ENCODE measurements at places on chromosomes 7 and 10. TPM values are rescaled to one million over a fixed set of nuclear protein-coding genes. Genes with fewer than 3 reads are reported as not detected.

- no peak for ATAC-seq
Observed at GRCh38 chr10:93028883-93029282, 31.7 kb upstream of the CYP26C1 start.

DNA sequence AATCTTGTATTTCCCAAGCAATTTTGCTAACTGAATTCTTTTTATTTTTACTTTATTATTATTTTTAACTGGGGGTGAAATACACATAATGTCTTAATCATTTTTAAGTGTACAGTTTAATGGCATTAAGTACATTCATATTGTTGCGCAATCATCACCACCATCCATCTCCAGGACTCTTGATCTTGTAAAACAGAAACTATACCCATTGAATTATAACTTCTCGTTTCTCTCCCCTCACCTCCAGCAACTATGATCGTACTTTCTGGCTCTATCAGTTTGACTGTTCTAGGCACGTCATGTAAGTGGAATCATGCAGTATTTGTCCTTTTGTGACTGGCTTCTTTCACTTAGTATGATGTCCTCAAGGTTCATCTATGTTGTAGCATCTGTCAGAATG is 108.8 kb downstream of the ARL5B start:
- no peak for ATAC-seq

- ATAC-seq, result no peak
Observed at GRCh38 chr7:114835303-114835702, 86.6 kb upstream of the MDFIC start.

GRCh38 chr7:129047761-129048160 is 7.2 kb downstream of the TNPO3 start:
- ATAC-seq, result no peak

- no peak for ATAC-seq
Observed at GRCh38 chr7:16026253-16027020, 340.0 kb upstream of the MEOX2 start.

DNA sequence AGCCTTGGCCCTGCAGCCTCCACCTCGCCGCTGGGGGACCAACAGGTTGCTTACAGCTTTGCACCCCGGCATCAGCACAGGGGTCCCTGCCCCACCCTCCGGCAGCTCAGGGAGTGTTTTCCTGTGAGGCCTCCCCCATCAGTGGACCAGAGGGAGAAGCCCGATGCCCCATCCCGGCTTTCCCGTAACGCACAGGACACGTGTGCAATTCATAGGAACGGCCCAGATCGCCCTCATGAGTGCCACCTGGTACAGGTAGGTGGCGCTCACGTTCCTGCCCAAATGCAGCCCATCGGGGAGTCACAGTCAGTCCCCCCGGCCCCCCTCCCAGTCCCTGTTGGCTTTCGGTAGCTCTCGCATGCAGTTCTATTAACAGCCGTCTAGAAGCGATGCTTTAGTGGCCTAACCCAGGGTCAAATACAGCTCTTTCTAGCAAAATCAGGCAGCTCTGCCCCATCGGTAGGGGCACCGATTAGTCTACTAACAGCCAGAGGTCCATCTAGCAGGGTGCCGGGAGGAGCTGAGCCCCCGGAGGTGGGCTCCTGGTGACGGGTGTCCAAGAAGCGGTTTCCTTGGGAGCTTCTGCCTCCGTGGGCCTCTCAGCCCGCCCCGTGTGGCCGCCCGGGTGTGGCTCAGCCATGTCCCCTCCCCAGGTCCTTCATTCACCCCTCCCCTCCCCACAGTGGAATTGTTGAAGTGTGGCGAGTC is 48.4 kb upstream of the GTF2IRD1 start:
- no peak for ATAC-seq

DNA sequence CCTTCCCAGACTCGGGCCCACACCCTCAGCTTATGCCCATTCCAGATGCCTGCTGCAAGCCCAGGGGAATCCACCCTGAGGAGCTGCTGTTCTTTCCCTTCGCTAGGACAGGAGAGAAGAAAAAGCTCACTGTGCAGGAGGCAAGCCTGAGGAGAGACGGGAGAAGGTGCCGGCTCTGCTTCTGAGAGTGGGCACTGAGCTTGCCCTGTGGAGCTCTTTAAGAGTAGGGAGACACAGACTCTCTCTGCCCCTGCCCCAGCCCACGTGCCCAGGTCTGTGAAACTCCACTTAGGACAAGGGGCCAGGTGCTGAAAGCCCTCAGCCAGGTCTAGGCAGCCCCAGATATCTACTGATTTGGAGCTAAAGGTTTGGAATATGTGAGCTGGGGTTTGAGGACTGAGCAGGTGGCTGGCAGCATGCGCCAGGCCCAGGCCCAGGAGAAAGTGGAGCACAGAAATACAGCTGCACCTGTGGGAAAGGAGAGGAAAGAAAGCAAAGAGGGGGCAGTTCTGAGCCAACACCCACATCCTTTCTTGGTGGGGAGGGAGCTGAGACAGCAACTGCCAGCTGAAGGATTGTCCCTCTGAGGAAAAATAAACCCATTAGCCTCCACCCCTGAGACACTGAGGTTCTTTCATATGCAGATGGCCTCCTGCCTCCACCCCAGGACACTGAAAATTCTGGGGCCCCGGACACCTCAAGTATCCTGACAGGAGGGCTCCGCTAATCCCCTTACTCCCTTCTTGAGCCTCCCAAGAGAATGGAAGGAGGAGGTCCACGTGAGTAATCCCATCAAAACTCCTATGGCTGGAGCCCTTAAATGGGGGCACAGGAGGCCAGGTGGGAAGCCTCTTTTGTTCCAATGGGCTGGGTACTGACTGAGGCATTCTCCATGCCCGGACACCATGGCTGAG is 7.3 kb downstream of the POLL start:
- no peak for ATAC-seq

DNA sequence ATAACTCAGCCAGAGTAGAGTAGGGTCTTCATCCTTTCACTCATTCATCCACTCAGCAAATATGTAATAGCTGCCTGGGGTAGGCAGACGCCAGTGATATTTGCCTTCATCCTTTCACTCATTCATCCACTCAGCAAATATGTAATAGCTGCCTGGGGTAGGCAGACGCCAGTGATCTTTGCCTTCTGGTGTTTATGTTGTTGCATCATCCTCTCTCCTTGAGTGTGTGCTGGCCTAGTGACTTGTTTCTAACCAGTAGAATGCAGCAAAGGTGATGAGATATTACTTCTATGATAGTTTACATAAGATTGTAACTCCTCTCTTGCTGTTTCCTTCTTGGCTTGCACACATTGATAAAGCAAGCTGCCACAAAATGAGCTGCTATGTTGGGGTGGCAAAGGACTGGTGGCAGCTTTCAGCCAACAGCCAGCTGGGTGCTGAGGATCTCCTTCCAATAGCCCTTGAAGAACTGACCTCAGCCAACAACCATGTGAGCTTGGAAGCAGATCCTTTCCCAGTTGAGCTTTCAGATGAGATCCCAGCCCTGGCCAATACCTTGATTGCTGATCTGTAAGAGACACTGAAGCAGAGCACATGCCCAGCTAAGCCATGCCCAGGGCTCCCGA is 23.2 kb upstream of the MTPN start:
- no peak for ATAC-seq

DNA sequence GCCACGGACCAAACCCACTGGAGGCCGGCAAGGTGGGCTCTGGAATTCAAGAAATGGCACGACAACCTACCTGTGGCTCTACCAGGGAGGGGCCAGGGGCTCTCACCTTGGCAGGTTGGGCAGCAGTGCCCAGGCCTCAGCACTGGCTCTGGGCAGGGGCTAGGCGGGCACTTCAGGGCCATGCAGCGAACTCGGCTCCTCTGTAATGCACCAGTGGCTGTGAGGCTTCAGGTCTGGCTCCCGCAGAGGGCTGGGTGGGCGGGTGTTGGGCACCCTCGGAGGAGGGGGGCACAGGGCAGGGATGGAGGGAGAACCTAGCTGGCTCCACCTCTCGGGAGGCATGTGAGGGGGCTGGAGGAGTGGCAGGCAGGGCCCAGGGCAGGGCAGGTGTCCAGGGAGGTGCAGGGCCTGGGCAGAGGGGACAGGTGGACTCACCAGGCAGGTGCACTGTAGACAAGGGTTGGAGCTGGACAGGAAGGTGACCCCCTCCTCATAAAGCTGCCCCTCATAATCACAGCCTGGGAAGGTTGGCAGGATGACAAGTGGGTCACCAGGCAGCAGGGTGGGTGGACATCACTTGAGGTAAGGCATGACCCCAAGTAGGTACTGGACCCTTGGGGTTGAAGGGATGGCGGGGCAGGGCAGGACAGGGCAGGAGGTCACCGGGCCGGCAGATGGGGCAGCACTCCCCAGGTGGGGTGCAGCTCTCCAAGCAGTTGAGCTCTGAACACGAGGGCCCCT is 6.7 kb downstream of the KCP start:
- no peak for ATAC-seq

DNA sequence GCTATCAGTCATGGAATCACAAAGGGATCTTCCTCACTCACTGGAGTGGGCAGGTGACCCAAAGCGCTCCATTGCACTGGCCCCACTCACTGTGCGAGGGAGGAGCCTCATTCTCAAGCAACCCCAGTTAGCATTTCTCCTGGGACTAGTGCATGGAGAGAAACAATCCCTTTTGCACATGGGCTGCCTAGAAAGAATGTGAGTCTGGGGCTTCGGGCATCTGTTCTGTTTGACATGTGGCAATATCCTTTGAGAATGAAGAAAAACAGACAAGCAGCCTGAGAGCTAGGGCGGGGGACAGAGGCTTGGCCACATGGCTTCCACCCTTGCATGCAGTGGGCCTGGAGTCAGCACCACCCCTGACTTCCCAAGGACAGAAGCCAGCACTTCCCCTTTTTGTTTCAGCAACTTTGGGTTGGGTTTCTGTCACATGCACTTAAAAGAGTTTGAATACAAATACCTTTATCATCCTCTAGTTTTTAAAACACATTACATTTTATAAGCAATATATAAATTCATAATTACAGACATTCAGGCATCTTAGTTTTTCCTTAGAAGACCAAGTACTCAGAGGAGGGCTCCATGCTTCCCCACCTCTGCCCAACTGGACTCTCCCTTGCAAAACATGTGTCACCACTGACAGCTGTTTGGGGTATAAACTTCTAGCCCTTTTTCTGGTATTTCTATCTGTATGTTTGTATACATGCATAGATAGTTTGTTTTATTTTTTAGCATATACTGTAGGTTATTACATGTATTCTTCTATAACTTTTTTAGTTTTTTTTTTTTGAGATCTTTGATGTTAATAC is 73.8 kb downstream of the RBM20 start:
- no peak for ATAC-seq

GRCh38 chr7:5586279-5586962 is 162.8 kb upstream of the TNRC18 start:
- ATAC-seq, result no peak

DNA sequence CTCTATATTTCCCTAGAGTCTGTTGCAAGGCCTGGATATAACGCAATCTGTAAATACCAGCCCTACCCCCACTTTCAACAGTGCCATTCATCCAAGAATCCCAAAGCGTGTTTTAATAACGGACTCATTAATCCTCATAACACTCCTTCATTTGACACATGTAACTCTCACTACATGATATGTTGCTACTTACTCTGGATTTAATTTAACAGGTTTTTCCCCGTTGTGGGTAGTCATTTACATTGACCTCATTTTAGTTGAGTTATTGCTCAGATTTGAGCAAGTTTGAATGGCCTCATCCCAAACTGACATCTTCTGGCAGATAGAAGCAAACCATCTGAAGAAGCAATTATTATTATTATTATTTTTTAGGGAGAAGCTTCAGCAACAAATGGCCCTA is 125.4 kb upstream of the NPVF start:
- no peak for ATAC-seq

DNA sequence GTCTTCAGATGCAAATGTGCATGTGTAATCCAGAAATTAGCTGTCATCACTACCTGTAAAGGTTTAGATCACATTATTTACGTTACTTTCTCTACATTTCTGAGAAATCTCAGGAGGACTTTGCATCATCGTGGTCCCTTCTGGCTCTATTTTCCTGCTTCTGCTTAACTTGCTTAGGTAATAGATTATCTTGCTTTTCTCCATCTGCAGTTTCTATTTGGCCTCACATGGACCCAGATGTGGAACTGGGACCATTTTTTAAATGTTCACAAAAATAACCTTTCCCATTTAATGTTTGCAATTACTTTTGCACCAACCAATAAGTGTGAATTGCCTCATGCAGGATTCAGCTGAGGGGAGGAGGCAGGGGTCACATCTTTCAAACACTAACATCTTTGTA is 278.4 kb upstream of the SEMA3C start:
- no peak for ATAC-seq

GRCh38 chr7:136064081-136064480 is 86.9 kb upstream of the MTPN start:
- ATAC-seq, result peak; percentile 90

GRCh38 chr7:128914566-128915151 is 4.2 kb upstream of the KCP start:
- ATAC-seq, result peak; percentile 77

- no peak for ATAC-seq
Observed at GRCh38 chr10:97659589-97659988, 19.1 kb downstream of the PI4K2A start.

DNA sequence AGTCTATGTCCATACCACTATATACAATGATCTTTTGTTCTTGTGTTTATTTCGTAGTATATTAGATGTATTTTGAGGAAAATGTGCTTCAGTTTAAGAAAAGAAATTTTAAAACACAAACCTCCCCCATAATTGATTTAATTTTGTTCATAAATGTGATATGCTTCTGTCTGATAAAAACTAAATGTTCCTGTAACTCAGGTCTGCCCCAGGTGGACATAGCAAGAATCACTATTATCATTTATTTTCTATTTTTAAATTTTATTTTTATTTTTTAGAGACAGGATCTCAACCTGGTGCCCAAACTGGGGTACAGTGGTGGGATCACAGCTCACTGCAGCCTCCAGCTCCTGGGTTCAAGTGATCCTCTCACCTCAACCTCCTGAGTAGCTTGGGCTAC is 43.2 kb downstream of the BEND7 start:
- ATAC-seq, result no peak

DNA sequence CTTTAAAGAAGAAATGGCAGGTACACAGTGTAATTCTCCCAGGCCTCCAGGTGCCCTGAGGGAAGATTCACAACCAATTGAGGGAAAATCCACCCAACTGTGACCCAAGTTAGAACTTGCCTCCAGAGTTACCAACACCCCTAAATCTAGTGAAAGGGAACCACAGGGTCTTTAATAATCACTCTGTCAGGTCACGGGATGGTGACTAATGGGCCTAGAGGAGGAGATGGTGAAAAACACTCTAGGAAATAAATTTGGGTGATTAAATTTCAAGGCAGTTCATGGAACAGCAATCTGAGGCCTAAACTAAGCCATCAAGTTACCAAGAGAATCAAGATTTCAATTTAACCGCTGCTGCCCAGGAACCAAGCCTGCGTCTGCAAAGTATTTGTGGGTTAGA is 26.7 kb upstream of the SLF2 start:
- no peak for ATAC-seq

- no peak for ATAC-seq
Observed at GRCh38 chr10:119424258-119424975, 118.1 kb downstream of the RGS10 start.

AQP1 gene
- total RNA-seq, result not detected

GRM8 gene
- not detected for total RNA-seq

KLF14 gene
- not detected for total RNA-seq

CFAP70 gene
- 0.74 TPM for total RNA-seq

SLC25A40 gene
- total RNA-seq, result 45.1 TPM

TMEM139 gene
- 0.86 TPM for total RNA-seq

ANKRD2 gene
- not detected for total RNA-seq

TMEM176A gene
- not detected for total RNA-seq

All from activated T-helper 17 cell treated with anti-CD3 and anti-CD28 coated beads, Interleukin-2, amount 50 U/mL, for 72 hours (primary cell).